CD4-positive, alpha-beta T cell treated with Interleukin-2 at 100 ng/mL for 4 hours (primary cell): ENCODE measurements at places on chromosomes 5 and 9.
A peak's percentile ranks its signal among the peaks of the same experiment; 100 is the strongest.

DNA sequence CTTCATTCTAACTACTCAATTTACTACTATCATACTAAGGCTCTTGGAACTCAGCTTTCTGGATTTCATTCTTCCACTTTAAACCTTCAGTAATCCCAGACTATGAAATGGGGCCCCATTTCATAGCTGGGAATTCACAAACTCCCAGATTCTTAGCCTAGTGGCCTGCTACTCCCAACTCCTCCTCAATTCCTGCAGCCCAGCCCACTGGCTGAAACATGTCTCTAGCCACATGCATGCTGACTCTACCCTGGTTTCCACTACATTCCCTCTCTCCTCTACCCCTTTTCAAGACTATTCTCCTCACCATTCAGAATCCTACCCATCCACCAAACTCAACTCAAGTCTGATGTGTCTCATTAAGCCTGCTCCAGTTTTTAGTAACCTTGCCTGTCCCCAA is 370.6 kb downstream of the BNC2 start:
- no peak for DNase-seq

GRCh38 chr5:169651526-169651925 is 14.5 kb downstream of the DOCK2 start:
- DNase-seq: no peak

DNA sequence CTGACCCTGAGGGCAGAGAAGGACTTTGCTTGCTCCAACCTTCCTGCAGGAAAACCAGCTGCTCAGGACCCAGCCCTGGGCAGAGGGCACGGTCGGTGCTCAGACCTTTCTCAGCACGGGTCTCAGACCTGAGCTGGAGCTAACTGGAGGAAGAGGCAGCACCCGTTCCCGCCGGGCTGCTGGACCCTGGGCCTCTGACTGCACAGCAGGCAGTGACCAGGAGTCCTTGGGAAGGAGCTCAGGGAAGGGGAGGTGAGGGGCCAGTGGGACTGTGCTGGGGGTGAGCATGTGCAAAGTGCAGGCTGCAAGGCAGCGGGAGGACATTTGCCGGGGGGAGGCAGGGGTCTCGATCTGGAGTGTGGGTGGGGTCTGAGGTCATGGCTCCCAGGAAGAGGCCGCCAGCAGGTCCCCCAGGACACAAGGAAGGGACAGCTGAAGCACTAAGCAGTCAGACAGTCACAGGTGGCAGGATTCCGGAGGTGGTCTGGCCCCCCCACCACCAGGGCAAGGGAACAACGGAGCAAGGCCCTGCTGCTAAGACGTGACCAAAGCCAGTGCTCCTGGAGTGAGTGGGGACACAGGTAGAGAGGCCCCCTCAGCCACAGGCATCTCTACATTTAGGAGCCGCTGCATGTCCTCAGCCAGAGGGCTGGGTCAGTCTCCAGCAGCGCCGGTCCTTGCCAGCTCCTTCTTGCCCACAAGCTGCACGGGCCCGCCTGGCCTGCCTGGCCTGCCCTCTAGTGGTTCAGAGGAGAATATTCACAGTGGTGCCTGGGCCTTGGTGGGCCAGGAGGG is 4.8 kb upstream of the DPM2 start:
- DNase-seq: peak; percentile 51

DNA sequence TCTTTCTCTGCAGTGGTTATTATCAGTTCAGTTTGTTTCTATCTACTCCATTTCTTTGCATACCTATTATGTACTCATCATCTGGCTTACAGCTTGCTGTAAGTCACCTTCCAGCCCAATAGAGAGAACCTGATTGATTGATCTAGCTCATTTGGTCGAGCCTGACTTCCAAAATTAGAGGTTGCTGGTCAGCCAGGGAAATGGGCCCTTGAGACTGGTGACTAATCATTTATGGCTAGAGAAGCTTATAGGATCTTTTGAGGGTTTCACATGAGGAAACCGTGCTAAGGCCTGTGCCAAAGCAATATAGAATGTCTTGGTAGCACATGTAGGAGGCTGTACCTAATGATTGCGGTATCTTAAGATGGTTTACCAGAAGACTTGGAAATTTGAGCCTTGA is 5.8 kb downstream of the SREK1 start:
- DNase-seq: no peak

DNA sequence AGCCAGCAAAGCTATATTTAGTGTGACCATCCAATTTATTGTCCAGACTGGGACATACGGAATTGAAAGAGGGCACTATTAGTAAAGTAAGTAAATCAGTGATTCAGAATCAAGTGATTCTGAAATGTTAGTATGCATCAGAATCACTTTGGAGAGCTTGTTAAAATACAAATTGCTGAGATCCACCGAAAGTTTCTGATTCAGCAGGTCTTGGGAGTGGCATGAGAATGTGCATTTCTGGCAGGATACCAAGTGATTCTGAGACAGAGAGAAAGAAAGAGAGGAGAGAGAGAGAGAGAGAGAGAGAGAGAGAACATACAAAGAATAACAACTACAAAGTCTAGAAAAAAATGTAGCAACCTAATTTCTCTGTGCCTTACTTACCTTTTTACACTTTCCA is 65.4 kb upstream of the ASTN2 start:
- DNase-seq: no peak

DNA sequence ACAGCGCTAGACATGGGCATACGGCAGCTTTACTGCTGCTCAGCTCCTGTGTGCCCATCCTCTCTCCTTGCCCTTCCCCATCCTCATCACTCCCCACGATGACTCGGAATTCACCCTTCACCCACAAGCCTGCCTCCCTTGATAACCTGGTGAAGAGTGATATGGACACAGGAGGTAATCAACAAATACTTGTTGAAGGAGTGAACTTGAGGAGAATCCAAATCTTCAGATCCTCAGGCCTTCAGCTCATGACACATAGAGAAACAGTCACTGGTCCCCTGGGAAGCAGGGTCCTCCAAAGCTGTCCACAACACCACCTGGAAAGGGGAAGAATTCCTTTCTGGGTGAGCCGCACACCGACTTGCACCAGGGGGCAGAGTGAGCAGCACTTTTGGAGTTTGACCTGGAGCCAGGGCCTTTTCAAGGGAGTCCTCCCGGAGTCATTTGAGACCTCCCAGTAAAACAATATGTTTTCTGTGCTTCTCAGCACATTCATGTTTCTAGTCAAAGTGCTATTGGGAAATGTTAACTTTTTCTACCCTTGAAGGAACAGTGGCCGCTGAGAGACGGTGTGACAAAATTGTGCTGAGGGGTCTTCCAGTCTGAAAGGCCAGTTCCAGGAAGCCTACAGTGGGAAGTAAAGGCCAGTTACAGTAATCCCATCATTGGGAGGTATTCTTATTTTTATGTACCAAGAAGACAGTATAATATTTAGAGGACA is 332.3 kb downstream of the CWC27 start:
- peak; percentile 15 for DNase-seq
